Stimulated activated CD8-positive, alpha-beta memory T cell treated with anti-CD3 and anti-CD28 coated beads, Interleukin-15, amount 100 ng/mL, for 24 hours (primary cell): ENCODE measurements at places on chromosomes 4 and X.

GRCh38 chr4:100938698-100939097, 408.6 kb downstream of the PPP3CA start:
- no peak for DNase-seq

DNA sequence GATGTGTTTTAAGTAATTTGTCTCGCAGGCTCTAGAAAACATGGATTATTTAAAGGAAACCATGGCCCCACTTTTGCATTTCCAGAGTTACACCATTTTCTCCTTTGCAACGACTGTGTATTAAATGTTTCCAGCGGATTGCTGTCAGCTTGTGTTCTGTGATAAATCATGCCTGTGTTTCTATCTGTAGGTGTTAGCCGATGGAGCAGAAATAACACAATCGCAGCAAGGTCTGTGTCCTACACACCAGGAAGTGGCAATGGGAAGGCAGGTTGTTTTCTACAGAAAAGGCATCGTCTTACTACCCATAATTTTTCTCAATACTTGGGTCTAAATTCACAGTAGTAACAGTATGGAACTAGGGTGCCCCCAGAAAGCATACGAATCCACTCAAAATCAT, 590.1 kb downstream of the NLGN4X start:
- no peak for DNase-seq

GRCh38 chr4:15489551-15489950, 19.9 kb downstream of the CC2D2A start:
- no peak for DNase-seq

GRCh38 chr4:146369446-146369845, 152.3 kb downstream of the SLC10A7 start:
- no peak for DNase-seq
